ENCODE measurements at places on chromosomes 2 and 18.

DNA sequence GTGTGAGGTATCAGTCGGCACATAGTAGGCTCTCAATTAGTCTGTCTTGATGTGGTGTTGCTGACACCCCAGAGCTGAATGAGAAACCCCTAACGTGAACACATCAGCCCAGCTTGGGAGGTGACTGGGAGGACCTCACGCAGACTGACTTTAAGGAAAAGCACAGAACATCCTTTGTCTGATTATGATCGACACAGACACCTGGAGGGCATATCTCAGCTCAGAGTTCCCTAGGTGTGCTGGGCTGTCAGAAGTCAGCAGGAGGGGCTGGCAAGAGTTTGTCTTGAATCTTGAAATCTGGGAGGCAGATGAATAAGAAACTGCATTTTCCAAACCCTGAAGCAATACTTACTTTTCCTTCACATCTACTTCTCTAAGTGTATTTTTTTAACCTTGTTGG is 16.8 kb upstream of the MYCN start:
- no peak for DNase-seq

DNA sequence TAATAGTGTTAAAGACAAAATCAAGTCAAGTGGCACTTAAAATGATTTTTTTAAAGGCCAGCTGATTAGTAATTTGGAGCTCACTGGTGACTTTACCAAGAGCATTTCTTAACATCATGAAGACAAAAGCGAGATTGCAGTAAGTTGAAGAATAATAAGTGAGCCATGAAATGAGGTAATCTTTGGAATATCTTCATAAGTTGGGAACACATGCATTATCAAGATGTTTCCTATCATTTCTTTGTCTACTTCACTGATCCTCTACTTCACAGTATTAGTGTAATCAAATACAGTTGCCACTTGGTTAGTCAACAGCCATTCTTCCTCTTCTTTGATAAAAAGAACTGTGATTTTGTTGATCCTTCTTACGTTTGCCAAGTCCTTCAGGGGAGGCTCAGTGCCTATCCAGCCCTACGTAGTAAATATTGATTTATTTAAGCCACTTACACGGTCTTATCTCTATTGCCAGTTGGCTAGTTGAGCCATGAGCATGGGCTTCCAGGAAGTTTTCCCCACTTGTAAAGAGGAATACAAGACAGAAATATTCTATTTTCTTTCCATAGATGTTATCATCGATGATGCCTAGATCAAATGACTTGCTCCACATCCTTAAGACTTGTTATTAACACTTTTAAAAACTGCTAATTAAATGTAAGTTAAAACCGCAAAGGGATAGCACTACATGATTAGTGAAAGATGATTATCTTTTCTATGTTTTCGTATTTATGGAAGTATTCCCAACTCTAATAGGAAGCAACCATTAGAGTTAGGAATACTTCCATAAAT is 46.1 kb downstream of the YES1 start:
- no peak for DNase-seq

- no peak for DNase-seq
These were observed 2.4 kb downstream of the LRRC30 start for GRCh38 chr18:7233134-7233810.

DNA sequence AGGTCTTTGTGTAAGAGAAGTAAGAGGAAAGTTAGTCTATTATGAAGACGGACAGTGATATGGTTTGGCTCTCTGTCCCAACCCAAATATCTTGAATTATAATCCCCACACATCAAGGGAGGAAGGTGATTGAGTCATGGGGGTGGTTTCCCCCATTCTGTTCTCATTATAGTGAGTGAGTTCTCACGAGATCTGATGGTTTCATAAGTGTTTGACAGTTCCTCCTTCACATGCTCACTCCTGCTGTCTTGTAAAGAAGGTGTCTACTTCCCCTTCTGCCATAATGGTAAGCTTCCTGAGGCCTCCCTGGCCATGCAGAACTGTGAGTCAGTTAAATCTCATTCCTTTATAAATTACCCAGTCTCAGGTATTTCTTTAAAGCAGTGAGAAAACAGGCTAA is 67.6 kb downstream of the NEURL3 start:
- no peak for DNase-seq
